ENCODE measurements at places on chromosomes 11 and 22.

- no peak for DNase-seq
Measured at GRCh38 chr11:60563553-60564235, 48.5 kb downstream of the MS4A13 start.

DNA sequence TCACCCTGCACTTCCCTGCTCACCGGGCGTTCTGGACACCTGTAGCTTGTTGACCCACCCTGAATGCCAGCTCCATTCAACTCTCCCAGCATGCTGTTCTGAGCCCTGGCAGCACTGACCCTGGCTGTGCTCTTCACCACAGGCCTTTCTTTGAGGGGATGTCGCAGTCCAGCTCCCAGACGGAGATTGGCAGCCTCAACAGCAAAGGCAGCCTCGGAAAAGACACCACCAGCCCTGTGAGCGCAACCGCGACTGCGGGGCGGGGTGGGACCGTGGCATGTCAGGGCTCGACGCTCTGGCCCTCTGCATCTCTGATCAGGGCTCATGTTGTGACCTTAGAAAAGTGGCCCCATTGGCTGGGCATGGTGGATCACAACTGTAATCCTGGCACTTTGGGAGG, 47.4 kb upstream of the RAB1B start:
- DNase-seq = no peak

- no peak for DNase-seq
Measured at GRCh38 chr22:18075101-18075719, 2.6 kb upstream of the PEX26 start.

DNA sequence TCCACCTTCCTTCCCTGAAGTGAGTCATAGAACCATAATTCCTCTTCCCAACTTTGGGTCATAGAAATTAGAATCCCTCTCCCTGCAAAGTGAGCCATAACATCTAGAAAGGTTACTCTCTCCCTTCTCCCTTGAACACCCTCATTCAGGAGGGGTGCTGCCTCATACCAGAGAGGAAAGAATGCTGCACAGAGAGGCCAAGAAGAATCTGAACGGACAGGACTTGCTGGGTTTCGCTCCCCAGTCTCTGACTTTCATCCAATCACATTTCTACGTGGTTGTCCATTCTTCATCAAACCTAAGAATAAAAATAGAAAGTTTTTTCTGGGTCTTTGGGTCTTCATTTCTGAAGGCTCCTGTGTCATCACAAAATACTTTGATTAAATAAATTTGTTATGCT, 31.0 kb upstream of the BIRC3 start:
- DNase-seq = no peak

- DNase-seq = no peak
Measured at GRCh38 chr11:48001438-48002021, 21.2 kb downstream of the PTPRJ start.

DNA sequence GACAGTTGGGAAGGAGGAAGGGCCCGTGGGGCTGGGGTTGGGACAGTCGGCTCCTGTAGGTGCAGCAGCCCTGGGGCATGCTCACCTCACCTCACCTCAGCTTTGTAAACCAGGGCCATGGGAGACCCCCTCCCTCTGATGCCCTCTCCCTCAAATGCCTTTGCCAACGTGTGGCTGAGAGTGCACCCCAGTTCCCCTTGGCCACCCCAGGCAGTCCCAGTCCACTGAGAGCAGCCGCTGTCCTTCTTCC, 4.2 kb upstream of the NEAT1 start:
- no peak for DNase-seq

DNA sequence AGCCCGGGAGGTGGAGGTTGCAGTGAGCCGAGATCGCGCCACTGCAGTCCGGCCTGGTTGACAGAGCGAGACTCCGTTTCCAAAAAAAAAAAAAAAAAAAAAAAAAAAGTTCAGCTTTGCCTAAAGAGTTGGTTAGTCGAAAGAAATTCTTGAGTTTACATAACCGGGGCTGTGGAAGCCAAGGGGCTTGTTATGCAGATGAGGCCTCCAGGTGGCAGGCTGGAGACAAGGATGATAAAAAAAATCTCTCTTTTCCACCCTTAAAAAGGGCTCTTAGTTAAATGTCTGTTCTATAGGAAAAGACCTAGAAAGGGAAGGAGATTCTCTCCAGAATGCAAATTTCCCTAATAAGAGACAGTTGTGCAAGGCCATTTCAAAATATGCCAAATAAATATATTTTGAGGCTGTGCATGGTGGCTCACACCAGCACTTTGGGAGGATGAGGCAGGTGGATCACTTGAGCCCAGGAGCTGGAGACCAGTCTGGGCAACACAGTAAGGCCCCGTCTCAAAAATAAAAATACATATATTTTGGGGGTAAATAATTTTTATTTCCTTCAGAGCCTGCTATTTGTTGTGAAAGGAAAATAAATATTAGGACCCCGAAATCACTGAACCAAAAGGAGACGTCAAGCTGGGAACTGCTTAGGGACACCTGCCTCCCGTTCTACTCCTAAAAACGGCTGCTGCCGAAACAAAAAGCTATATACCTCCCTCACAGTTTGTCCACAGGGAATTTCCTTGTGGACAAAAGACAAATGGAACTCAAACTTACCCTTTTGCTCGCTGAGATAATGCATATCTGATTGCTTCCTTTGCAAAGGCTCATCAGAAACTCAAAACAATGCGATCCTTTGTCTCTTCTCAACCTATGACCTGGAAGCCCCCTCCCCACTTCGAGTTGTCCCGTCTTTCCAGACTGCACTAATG, 2.4 kb upstream of the IFITM2 start:
- peak; percentile 80 for DNase-seq

DNA sequence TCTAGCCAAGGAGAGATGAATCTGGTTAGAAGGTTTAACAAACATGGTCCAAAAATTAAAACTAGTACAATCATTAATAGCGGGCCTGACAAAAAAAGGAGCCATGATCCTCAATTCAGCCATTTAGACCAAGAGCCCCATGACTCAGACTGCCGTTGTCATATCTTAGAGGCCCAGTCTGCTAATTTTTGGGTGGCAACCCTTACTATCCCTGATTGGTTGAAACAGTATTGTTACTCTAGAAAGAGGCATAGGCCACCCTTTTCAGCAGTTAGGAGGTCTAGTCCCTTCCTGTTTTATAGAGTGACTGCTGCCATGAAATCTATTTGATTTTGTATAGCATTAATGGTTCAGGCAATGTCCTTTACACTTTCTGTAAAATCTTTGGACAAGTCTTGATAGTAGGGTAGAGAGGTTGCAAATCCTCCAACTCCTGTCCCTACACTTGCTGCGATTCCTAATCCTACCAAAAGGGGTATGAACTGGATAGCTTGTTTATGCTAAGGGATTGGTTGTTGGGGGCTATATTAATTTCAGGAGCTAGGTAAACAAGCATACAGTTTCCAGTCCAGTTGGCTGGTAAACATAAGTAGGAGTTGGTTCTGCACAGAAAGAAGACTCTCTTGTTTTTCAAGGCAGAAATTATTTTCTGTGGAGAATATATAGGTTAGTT, 1056.3 kb upstream of the CNTN5 start:
- no peak for DNase-seq

DNA sequence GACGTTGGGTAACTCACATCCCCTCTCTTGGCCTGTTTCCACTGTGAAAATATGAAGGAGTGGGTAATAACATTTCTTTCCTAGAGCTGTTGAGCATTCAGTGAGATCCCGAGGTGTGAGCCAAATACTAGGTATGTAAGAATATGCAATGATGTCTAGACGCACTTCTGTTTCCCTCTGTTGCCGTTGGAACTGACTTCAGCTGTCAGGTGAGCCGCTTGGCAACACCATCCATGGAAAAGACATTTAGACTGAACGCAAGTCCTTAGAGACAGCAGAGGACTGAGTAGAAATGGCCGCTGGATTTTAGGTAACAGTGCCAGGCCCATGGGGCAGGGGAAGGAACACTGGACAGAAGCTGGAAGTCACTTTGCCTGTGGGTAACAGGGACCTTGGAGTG, 29.5 kb upstream of the SHANK2 start:
- peak; percentile 54 for DNase-seq

DNA sequence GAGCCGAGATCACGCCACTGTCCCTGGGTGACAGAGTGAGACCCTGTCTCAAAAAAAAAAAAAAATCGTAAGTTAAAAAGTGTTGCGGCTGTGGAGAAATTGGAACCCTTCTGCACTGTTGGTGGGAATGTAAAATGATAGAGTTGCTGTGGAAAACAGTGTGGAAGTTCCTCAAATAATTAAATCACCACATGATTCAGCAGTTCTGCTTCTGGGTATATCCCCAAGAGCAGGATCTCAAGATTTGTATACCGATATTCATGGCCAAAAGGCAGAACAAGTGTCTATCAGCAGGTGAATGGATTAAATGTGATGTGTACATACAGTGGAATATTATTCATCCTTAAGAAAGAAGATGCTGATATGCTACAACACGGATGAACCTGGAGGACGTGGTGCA, 3.8 kb downstream of the SELENOO start:
- no peak for DNase-seq

DNA sequence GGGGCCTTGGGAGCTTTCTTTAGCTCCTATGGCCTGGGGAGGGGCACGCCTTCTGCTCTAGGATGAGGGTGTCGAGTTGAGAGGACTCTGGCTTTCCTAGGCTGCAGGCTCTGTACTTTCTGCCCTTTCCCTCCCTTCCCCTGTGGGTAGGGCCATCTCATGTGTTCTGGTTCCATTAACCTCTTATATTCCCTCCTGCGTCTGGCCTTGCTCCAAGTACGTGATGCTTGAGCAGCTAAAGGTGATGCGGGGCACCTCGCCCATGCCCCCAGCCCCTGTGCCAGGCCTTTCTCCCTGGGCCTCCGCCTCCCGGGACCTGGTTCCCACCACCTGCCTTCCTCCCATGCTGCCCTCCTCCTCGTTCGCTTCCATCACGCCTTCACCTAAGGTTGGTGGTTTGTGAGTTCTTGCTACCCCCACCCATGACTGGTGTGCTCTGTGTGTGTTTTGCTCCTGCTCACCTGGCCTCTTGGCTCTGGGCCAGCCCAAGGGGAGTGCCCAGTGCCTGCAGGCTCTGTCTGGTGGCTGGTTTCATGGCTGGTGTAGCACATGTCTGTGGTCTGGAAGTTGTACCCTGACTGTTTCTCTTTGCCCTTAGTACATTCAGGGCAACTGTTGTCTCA, 34.1 kb downstream of the PHLDB1 start:
- DNase-seq = no peak

GRCh38 chr22:21736084-21736642, 569 bp upstream of the YPEL1 start:
- DNase-seq = no peak

GRCh38 chr11:4039011-4039410, 55.6 kb upstream of the RRM1 start:
- no peak for DNase-seq

DNA sequence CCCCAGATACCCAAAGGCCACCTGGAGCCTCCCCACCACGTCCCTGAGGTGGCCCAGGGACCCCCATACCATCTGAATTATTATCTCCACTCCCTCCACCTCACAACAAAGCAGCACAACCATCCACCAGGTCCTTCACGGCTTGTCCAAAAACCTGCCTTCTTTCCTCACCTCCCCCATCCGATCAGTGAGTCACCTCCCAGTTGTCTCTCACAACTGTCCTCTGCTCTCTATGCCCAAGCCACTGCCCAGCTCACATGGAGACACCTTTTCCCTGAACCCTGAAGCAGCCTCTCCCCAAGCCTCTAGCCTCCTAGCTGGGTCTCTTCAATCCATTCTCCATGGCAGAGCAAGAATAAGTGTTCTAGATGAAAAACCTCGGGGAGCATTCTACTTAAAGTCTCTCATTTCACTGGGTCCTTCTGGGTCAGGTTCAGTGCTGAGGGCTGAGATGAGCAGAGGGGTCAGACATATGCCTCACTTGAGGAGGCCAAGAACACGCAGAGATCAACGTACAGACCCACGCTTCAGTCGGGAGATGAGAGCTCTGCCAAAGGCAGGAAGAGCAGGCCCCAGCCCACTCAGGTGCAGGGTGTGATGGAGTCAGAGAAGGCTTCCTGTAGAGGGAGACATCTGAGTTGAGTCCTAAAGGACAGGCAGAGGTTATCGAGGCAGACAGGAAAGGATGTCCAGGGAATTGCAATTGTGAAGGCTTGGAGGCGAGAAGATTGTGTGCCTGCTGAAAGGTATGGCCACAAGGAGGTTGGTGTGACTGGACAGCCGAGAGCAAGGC, 74.7 kb downstream of the PDE2A start:
- DNase-seq = no peak

DNA sequence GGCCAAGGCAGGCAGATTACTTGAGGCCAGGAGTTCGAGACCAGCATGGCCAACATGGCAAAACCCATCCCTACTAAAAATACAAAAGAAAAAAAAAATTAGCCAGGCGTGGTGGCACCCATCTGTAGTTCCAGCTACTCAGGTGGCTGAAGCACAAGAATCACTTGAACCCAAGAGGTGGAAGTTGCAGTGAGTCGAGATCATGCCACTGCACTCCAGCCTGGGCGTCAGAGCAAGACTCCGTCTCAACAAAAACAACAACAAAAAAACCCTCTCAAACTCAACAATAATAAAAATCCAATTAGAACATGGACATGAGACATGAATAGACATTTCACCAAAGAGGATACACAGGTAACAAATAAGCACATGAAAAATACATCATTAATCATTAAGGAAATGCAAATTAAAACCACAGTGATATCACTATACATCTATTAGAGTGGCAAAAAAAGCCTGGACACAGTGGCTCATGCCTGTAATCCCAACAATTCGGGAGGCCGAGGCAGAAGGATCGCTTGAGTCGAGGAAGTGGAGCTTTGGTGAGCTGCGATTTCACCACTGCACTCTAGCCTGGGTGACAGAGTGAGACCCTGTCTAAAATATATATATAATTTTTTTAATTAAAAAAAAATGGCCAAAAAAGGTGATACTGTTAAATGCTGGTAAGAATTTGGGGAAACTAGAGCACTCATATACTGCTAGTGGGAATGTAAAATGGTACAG, 12.7 kb upstream of the SEPTIN5 start:
- no peak for DNase-seq

Measured in hindlimb muscle (tissue), 1 donor.